ENCODE measurements at places on chromosomes 5 and 9.

DNA sequence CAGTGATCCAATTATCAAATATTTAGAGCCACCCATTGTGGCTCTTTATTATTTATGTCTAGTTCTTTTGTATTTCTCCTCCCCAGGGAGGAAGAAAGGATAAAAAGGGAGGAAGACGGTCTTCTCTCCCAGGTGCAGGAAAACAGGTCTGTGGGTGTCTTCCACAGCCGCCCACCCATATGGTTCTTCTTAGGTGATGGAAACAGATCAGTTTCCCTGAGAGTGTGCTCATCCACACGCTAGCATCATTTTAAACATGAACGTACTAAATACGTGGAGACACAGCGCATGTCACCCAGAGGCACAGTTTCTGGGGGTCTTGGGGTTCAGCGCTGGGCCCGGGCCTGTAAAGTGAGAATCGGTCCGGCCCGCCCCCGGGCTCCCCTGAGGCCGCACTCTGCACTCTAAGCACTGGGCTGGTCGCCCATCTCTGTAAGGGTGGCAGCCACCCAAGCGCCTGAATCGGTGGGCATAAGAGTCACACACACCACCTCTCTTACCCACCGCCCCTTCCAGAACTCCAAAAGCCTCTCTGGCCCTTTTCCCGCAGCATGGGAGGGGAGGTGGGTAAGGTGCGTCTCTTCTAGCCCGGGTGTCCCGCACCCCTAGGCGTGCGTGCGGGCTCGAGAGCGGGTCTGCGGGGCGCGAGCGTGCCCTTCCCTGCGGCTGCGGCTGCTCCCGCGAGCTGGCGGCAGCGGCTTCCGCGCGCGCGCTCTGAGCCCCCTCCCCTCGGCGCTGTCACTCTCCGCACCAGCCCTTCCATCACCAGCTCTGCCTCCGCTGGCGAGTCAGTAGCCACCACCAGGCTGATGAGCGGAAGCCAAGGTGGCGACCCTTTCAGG, 1.3 kb downstream of the PTCH1 start:
- DNase-seq: no peak

- no peak for DNase-seq
Measured at GRCh38 chr5:98905857-98906688, 22.7 kb downstream of the CHD1 start.

- DNase-seq: no peak
Measured at GRCh38 chr9:125467116-125467740, 205.6 kb downstream of the GAPVD1 start.

GRCh38 chr5:75524071-75524470, 12.4 kb downstream of the POLK start:
- DNase-seq: no peak

GRCh38 chr9:6149315-6149714, 66.3 kb upstream of the IL33 start:
- DNase-seq: no peak

GRCh38 chr5:94276751-94277150, 341.7 kb downstream of the KIAA0825 start:
- no peak for DNase-seq

- no peak for DNase-seq
Measured at GRCh38 chr9:129761901-129762369, 9.1 kb upstream of the PTGES start.

GRCh38 chr5:176413255-176413565, 3.1 kb downstream of the CLTB start:
- DNase-seq: no peak

DNA sequence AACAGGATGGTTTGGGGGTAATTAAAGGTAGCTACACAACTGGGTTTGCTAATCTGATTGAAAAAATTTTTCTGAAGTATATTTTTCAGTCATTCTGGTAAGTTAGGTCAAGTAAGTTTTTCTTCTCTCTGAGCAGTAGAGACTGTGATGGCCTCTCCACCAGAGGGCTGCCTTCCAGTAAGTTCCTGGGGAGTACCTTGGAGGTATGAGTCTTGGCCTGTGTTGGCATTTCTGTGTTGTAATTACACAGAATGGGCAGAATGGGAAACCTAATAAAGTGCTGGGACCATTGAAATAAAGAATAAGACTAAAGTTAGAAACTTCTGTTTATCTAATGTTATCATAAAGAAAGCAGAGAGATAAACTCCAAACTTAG, 430.8 kb downstream of the ARHGEF28 start:
- no peak for DNase-seq

DNA sequence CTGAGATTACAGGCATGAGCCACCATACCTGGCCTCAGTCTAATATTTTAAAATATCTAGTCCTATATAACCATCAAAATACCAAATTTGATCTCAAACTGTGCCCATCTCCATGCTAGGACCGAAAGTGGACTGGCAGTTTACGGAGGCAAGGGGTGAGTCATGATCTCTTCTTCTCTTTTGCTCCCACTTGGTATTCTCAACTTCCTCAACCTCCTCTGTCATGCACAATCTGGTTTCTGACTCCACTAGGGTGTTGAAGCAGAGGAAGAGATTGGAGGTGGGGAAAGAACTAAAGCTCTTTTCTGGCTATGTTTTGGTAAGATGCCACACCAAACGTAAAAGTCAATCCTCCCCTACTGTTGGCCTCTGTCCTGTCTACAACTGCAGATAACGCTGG, 55.9 kb upstream of the CEMIP2 start:
- DNase-seq: no peak

GRCh38 chr5:40479939-40480338, 199.8 kb upstream of the PTGER4 start:
- DNase-seq: no peak

- DNase-seq: no peak
Measured at GRCh38 chr5:80414113-80414512, 6.2 kb downstream of the ZFYVE16 start.

GRCh38 chr5:1867114-1867814, 15.5 kb downstream of the IRX4 start:
- DNase-seq: no peak

- DNase-seq: no peak
Measured at GRCh38 chr9:16267281-16268066, 603.0 kb downstream of the BNC2 start.

- DNase-seq: no peak
Measured at GRCh38 chr5:42767491-42768105, 11.0 kb downstream of the CCDC152 start.

GRCh38 chr9:36991516-36992134, 42.4 kb downstream of the PAX5 start:
- no peak for DNase-seq
